Body of pancreas (tissue), 4 donors: ENCODE measurements at places on chromosomes 7 and 10. TPM values are rescaled to one million over a fixed set of nuclear protein-coding genes. Genes with fewer than 3 reads are reported as not detected.

GRCh38 chr10:83760142-83760541 lies 379.2 kb upstream of the GHITM start:
- H3K27ac ChIP-seq, result no peak overlapping the region
- no peaks in the 10 kb centered on the region for H3K4me1 ChIP-seq

VSIR gene
- total RNA-seq, result 14.8 TPM

DNA sequence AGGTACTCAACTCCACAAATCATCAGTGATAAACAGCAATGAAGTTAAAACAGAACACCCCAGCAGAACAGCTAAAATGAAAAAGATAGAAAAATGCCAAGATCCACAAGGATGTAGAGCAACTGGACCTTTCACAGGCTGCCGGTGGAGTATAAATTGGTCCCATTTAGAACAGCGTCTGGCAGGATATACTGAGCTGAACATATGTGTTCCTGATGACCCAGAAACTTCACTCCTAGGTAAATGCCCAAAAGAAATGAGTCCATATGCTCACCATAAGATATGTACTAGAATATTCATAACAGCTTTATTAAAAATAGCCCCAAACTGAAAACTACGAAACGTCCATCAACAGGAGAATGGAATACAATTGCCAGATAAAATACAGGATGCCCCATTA lies 102.4 kb downstream of the OAT start:
- no peak overlapping the region for H3K27ac ChIP-seq
- H3K27me3 ChIP-seq, result no peaks in the 10 kb centered on the region
- no peak overlapping the region for H3K4me3 ChIP-seq
- no peaks in the 10 kb centered on the region for H3K4me1 ChIP-seq

DNA sequence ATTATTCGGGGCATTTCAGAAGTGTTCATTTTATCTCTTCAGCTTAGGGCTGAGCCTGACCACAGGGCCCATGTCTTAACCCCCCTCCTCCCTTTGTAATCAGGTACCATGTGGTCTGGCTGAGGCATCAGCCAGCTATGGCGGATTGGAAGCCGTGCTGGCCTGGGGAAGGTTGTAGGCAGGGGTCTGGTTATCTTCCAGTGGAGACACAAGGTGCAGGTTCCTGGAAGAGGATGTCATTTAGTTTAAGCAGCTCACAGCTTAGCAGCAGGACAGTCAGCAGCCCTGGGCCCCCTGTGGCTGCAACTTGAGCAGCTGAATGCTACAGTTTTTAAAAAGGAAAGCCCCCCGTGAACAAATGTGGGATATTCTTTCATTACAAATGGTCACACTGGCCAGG lies 22.1 kb downstream of the BAG3 start:
- no peak for DNase-seq
- H3K36me3 ChIP-seq, result peaks cover 3% of the 10 kb centered on the region
- H3K4me1 ChIP-seq, result peaks cover 12% of the 10 kb centered on the region
- H3K4me3 ChIP-seq, result no peak overlapping the region
- H3K27ac ChIP-seq, result no peak overlapping the region

KIN gene
- total RNA-seq, result 4.9 TPM

GIMAP8 gene
- 0.99 TPM for total RNA-seq

GRCh38 chr7:69765879-69766278 lies 167.6 kb downstream of the AUTS2 start:
- no peaks in the 10 kb centered on the region for H3K27me3 ChIP-seq
- DNase-seq, result no peak
- no peak overlapping the region for H3K4me3 ChIP-seq
- no peaks in the 10 kb centered on the region for H3K36me3 ChIP-seq

DNA sequence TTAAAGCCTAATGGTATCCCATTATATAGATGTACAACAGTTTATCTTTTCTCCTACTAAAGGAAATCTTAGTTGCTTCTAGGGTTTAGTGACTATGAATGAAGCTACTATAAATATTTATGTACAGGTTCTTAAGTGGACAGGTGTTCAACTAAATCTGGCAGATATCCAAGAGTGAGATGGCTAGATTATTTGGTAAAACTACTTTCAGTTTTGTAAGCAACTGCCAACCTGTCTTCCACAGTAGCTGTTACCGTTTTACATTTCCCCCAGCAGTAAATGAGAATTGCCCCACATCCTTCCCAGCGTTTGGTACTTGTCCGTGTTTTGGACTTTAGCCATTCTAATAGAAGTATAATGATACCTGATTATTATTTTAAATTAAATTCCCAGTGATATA lies 144.9 kb upstream of the MAGI2 start:
- no peak for DNase-seq
- no peaks in the 10 kb centered on the region for H3K27me3 ChIP-seq
- no peaks in the 10 kb centered on the region for H3K36me3 ChIP-seq
- no peaks in the 10 kb centered on the region for H3K4me1 ChIP-seq
- no peak overlapping the region for H3K27ac ChIP-seq
- no peak overlapping the region for H3K4me3 ChIP-seq

FOXI2 gene
- not detected for total RNA-seq

DNA sequence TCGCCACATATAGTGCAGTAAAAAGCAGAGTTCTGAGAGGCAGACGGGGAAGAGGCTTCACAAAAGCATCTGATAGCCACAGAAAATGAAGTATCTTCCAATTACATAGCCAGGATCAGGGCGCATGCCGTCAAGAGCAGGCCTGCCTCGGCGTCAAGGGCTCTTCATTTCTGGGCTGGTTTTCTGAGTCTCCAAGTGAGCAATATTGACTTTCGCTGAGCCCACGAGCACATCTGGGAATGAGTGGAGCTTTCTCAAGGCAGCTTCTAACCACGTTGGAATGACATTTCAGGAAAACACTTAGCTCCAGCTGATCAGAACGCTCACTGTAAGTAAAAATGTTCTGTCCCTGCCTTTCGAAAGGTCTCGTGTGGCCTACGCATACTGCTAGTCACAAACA lies 51.9 kb downstream of the CLRN3 start:
- H3K4me3 ChIP-seq, result no peak overlapping the region
- H3K4me1 ChIP-seq, result no peaks in the 10 kb centered on the region
- DNase-seq, result no peak

DNA sequence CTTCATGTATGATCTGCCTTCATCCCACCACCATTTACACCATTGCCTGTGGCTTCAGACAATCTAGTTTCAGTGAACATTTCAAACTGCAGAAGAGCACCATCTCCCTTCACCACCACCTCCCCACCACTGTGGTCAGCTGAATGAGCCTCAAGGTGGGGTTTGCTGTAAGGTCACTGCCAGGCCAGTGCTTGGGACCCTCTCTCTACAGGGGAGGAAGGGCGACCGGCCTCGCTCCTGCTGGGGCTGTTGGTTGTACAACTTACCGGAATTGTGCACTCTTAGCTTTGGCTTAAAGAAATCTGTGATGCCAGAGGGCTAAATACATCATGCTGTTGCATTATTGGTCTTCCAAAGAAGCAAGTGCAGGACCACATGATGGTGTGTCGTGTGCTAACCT lies 26.6 kb downstream of the PFKP start:
- no peak overlapping the region for H3K4me3 ChIP-seq
- no peak for DNase-seq
- H3K27ac ChIP-seq, result no peak overlapping the region
- H3K27me3 ChIP-seq, result no peaks in the 10 kb centered on the region
- peaks cover 31% of the 10 kb centered on the region for H3K4me1 ChIP-seq
- H3K36me3 ChIP-seq, result no peaks in the 10 kb centered on the region

- DNase-seq, result peak; percentile 23
- no peaks in the 10 kb centered on the region for H3K27me3 ChIP-seq
- H3K36me3 ChIP-seq, result no peaks in the 10 kb centered on the region
Measured at GRCh38 chr10:99685597-99685967, 26.3 kb downstream of the ENTPD7 start.

GRCh38 chr7:80957226-80957777 lies 38.5 kb upstream of the SEMA3C start:
- H3K4me3 ChIP-seq, result no peak overlapping the region
- H3K4me1 ChIP-seq, result no peaks in the 10 kb centered on the region
- no peak overlapping the region for H3K27ac ChIP-seq
- DNase-seq, result no peak
- no peaks in the 10 kb centered on the region for H3K36me3 ChIP-seq

GRCh38 chr7:6268023-6268900 lies 4.2 kb downstream of the CYTH3 start:
- H3K36me3 ChIP-seq, result no peaks in the 10 kb centered on the region
- H3K4me1 ChIP-seq, result peaks cover 36% of the 10 kb centered on the region
- H3K27me3 ChIP-seq, result no peaks in the 10 kb centered on the region
- no peak overlapping the region for H3K27ac ChIP-seq
- no peak for DNase-seq

KEL gene
- total RNA-seq, result not detected

GRCh38 chr10:122508021-122508420 lies 46.7 kb downstream of the HTRA1 start:
- no peaks in the 10 kb centered on the region for H3K36me3 ChIP-seq
- H3K27ac ChIP-seq, result no peak overlapping the region
- no peaks in the 10 kb centered on the region for H3K27me3 ChIP-seq
- no peak for DNase-seq

GRCh38 chr10:132054564-132054963 lies 11.2 kb upstream of the JAKMIP3 start:
- H3K4me3 ChIP-seq, result no peak overlapping the region
- H3K36me3 ChIP-seq, result no peaks in the 10 kb centered on the region
- H3K4me1 ChIP-seq, result peaks cover 1% of the 10 kb centered on the region

- H3K27ac ChIP-seq, result peak overlapping the region; percentile 97
- DNase-seq, result peak; percentile 82
- no peak overlapping the region for H3K4me3 ChIP-seq
Measured at GRCh38 chr10:132396494-132397035, 435 bp upstream of the PWWP2B start.

DNA sequence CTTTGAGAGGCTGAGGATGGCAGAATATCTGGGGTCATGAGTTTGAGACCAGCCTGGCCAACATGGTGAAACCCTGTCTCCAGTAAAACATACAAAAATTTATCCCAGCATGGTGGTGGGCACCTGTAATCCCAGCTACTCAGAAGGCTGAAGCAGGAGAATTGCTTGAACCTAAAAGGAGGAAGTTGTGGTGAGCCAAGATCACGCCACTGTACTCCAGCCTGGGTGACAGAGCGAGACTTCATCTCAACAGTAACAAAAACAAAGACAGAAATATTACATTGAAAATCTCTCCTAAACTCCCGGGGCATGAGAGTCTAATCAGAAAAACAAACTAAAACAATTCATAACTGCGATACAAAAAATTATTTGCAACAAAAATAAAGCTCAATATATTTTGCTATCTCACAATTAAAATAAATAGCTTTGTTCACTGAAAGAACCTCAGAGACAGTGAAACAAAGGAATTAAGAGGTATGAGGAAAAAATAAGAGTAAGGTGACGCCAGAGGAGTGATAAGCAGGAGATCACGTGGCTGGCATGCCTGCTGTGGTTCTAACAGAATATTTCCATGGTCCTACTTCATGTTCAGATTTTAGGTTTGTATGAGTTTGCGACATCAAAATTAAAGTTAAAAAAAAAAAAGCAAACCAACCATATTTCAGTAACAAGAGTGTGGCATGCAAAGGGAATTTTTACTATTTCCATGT lies 527.7 kb upstream of the POM121L12 start:
- no peak overlapping the region for H3K27ac ChIP-seq
- no peaks in the 10 kb centered on the region for H3K36me3 ChIP-seq
- H3K4me3 ChIP-seq, result no peak overlapping the region
- no peak for DNase-seq
- H3K4me1 ChIP-seq, result no peaks in the 10 kb centered on the region

DNA sequence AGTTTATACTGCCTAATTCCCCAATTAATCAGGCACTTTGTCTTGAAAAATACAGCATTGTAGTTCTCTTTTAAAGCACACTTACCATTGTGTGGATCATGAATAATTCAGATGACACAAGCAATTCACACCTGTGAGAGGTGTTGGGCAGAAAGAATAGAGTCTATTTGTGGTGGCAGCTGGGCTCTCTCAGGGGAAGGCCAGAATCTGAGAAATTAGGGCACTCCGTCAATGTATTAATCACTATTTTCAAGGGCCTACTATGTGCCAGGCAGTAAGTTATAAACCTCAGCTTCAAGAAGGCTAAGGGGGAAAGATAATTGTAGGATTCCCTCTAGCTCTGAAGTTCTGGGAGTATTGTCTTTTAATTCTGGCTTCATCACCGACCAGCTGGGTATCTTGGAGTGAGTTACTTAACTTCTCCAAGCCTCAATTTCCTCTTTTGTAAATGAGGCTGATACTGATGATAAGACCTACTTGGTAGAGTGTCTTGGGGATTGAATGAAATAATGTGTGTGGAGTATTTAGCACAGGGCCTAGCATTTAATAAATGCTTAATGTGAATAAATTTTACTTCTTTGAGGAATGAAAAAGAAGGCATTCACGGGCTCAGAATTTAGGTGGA lies 2.5 kb downstream of the CHN2 start:
- no peaks in the 10 kb centered on the region for H3K36me3 ChIP-seq
- H3K27ac ChIP-seq, result peak overlapping the region; percentile 99
- H3K4me1 ChIP-seq, result peaks cover 42% of the 10 kb centered on the region
- no peak overlapping the region for H3K4me3 ChIP-seq
- no peak for DNase-seq

SAP25 gene
- total RNA-seq, result not detected

- peaks cover 13% of the 10 kb centered on the region for H3K4me1 ChIP-seq
- DNase-seq, result no peak
- no peaks in the 10 kb centered on the region for H3K36me3 ChIP-seq
- no peaks in the 10 kb centered on the region for H3K27me3 ChIP-seq
- no peak overlapping the region for H3K27ac ChIP-seq
- H3K4me3 ChIP-seq, result no peak overlapping the region
Measured at GRCh38 chr10:78402591-78402990, 368.9 kb downstream of the RPS24 start.

DNA sequence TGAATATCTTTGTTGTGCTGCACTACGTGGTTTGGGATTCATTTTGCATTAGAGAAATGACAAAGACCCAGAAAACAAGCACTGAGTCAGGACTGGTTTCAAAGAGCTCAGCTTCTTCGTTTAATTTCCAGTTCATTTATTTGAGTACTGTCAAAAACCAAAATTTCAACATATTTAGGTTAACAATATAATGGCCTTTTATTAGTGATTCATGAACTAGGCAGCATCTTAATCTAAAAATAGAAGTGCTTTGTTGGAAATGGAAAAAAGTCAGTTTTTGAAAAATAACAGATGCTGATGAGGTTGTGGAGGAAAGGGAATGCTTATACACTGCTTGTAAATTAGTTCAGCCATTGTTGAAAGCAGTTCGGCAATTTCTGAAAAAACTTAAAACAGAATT lies 856.4 kb downstream of the LRMDA start:
- no peak for DNase-seq
- H3K4me3 ChIP-seq, result no peak overlapping the region
- peaks cover 4% of the 10 kb centered on the region for H3K4me1 ChIP-seq
- no peak overlapping the region for H3K27ac ChIP-seq

NRAP gene
- not detected for total RNA-seq

- no peaks in the 10 kb centered on the region for H3K36me3 ChIP-seq
- H3K4me1 ChIP-seq, result peaks cover 27% of the 10 kb centered on the region
- no peak overlapping the region for H3K27ac ChIP-seq
- no peak overlapping the region for H3K4me3 ChIP-seq
Measured at GRCh38 chr10:103111918-103112877, 80.9 kb downstream of the NT5C2 start.

OPN1SW gene
- not detected for total RNA-seq

GRCh38 chr7:18566829-18567228 lies 71.3 kb downstream of the HDAC9 start:
- no peak for DNase-seq
- no peaks in the 10 kb centered on the region for H3K4me1 ChIP-seq
- H3K27ac ChIP-seq, result no peak overlapping the region
- no peak overlapping the region for H3K4me3 ChIP-seq
- no peaks in the 10 kb centered on the region for H3K36me3 ChIP-seq
